Tongue (tissue), 3 donors: ENCODE measurements at places on chromosomes 13 and 19.

DNA sequence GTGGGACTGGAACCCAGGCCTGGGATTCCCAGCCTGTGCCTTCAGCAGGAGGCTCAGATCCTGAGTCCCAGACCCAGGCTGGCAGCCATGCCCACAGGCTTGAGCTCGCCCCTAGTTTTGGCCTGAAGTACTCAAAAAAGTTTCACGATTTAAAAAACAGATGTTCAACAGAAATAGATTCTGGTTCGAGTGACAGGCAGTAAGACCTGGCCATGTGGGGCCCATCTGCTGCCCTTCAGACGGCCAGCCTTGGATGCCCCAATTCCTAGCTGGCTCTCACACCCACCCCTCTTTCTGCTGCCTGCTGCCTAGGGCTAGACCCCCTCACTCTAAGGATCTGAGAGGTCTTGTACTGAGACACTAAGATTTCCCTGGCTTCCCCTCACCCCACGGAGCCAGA is 2.8 kb upstream of the DMPK start:
- DNase-seq: no peak

- DNase-seq: no peak
Measured at GRCh38 chr13:78398743-78399410, 204.5 kb downstream of the POU4F1 start.

DNA sequence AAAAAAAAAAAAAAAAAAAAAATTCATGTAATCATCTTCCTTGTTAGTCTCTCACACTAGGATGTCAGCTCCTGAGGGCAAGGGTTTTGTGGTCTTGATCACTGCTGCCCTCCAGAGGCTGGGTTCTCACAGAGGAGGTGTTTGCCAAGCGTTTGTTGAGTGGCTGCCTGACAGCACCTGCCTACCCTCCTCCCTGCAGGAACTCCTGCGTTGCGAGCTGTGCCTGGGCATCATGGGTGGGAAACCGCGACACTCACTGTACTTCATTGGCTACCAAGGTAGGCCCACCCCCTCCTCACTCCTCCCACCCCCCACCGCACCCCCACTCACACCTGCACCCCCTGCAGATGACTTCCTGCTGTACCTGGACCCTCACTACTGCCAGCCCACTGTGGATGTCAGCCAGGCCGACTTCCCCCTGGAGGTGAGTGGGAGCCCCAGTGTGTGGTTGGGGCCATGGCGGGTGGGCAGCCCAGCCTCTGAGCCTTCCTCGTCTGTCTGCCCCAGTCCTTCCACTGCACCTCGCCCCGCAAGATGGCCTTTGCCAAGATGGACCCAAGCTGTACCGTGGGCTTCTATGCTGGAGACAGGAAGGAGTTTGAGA is 8.1 kb downstream of the ATG4D start:
- DNase-seq: no peak

GRCh38 chr13:36214163-36214921 is at the start of gene SOHLH2:
Gene SOHLH2, minus strand, starts transcription at chr13:36214556. Its CDS starts 30 bp downstream, at chr13:36214526.
- DNase-seq: no peak

- DNase-seq: no peak
Measured at GRCh38 chr19:10639836-10640235, 14.3 kb upstream of the ILF3 start.

DNA sequence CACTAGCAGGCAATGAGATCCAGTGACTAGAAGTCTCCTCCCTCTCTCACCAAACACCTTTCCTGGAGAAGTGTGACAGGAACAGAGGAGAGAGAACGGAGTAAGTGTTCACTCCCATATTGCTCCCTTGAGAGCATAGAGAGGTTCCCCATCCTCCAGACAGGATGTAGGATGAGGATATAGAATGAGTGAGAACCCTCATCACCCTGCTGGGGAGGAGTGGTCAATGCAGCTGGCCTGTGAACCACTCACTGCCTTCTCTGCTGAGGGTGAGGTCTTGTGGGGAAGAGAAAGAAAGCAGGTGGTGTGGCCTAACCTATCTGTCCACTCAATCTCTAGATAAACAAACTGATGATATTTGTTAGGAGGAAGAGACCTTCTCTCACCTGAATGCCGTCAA is 386.6 kb downstream of the PCDH20 start:
- no peak for DNase-seq
